ENCODE measurements at places on chromosomes 1 and 21.
A peak's percentile ranks its signal among the peaks of the same experiment; 100 is the strongest.

- no peak for DNase-seq
These were observed 17.9 kb upstream of the SMG7 start for GRCh38 chr1:183454377-183454776.

- no peak for DNase-seq
These were observed 262.2 kb upstream of the POU3F1 start for GRCh38 chr1:38308780-38309179.

DNA sequence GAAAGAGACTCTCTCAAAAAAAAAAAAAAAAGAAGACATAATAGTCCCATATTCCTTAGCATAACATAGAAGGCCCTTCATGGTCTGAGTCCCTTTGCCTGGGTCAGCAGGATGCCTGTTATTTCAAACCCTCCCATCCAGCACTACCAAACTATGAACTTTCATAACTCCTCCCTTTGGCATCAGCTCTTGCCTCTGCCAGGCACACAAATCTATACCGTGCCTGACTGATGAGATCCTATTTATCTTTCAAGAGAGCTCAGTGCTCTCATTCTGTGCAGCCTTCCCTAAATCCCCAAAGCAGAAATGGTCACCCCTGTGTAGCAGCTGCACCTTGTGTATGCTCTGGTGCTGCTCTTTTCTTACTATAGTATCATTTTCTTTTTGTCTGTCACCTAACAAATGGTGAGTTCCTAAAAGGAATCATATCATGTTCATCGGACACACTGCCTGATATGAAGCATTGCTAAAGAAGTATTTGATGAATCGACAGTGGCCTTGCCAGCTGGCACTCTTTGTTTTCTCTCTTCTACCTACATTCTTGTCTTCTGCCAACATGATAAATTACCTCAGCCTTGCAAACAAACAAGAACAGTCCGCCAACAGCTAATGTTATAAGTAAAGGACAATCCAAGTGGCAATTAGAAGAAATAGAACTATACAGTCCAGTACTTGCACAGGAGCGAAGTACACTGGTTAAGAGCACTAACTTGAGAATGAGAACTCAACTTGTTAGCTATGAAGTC, 29.9 kb downstream of the FMO4 start:
- no peak for DNase-seq

- no peak for DNase-seq
These were observed 21.0 kb downstream of the C1orf174 start for GRCh38 chr1:3879099-3879498.

- no peak for DNase-seq
These were observed 31.7 kb upstream of the DMRTA2 start for GRCh38 chr1:50454911-50455310.

DNA sequence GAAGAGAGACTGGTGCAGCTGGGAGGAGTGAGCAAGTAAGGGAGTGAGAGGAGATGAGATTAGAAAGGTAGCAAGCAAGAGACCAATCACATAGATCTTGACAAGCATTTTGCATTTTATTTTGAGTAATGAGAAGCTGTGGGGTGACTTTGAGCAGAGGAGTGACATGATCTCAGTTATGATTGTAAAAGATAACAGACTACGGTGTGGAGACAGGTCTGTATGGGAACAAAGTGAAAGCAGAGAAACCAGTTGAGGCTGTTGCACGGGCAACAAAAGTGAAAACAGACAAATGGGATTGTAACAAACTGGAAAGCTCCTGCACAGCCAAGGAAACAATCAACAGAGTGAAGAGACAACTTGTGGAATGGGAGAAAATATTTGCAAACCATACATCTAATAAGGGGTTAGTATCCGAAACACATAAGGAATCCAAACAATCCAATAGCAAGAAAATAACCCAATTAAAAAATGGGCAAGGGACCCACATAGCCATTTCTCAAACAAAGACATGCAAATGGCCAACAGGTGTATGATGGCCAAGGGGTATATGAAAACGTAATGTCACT, 68.4 kb downstream of the SNRPE start:
- DNase-seq: no peak

GRCh38 chr1:71557138-71557537, 476.3 kb upstream of the ZRANB2 start:
- DNase-seq: no peak

- peak; percentile 75 for DNase-seq
These were observed 81.2 kb upstream of the F3 start for GRCh38 chr1:94622757-94623156.

GRCh38 chr1:180912801-180913565, at the start of gene KIAA1614:
Gene KIAA1614 (plus strand): TSS chr1:180912897. CDS start chr1:180913244, 347 bp downstream.
- DNase-seq: no peak

- DNase-seq: no peak
These were observed 157.2 kb upstream of the KAZN start for GRCh38 chr1:14441302-14441741.

- no peak for DNase-seq
These were observed 7.0 kb downstream of the TNFRSF14 start for GRCh38 chr1:2563205-2563604.

- DNase-seq: peak; percentile 55
These were observed 257.8 kb upstream of the HOOK1 start for GRCh38 chr1:59556802-59557548.

DNA sequence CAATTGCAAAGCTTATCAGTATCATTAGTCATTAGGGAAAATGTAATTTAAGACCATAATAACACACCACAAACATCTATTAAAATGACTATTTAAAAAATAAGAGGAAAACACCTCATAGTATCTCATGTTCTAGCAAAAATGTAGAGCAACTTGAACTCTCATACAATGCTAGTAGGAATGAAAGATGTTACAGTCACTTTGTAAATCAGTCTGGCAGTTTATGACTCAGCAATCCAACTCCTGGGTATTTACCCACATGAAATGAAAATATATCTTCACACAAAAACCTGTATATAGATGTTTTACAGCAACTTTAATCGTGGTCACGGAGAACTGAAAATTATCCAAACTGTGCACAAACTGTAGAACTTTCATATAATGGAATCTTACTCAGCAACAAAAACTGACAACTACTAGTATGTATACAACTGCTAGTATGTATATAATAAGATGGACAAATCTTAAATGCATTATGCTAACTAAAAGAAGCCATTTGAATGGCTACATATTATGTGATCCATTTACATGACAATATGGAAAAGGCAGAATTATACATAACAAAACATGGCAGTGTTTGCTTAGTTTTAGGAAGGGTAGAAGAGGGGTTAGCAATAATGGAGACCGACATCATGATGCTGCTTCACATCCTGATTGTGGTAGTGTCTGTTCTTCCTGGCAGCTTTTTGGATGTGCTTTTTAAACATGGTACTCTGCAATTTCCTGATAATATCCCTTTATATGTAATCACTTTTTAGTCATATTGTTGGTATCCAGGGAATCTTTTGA, 267.0 kb downstream of the KCTD3 start:
- no peak for DNase-seq

- no peak for DNase-seq
These were observed 112.0 kb downstream of the PDE4B start for GRCh38 chr1:65904681-65905083.

- no peak for DNase-seq
These were observed 10.3 kb upstream of the TTF2 start for GRCh38 chr1:117049857-117050256.

- DNase-seq: no peak
These were observed at the start of gene TNFSF18 for GRCh38 chr1:173050865-173051264. Gene TNFSF18 (minus strand): TSS chr1:173050941. CDS start chr1:173050896, 45 bp downstream.

DNA sequence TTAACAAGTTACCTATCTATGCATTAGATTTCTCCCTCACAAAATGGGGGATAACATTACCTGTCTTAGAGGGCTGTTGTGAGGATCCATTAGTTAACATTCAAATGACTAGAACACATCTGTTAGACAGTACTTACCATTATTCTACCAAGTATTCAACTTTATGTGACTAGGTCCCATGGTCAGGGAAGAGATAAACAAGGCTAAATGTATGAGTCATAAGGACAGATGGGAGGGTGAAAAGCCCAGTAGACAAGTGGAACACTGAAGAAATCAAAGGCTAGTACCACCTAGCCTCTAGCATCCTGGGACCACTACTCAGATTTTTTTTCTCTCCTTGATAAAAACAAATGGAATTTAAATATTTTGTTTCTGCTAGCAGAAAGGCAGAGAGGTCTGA, 9.0 kb upstream of the VHLL start:
- DNase-seq: no peak

DNA sequence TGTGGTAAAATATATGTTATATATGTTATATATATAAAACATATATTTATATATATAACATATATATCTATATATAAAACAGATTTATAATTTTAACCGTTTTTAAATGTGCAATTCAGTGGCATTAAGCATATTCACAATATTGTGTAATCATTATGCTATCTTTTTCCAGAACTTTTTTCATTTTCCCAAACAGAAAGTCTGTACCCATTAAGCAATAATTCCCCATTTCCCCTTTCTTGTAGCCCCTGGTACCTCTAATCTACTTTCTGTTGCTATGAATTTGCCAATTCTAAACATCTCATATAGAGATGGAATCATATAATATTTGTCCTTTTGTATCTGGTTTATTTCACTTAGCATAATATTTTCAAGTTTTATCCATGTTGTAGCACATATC, 10.7 kb upstream of the ARHGEF11 start:
- DNase-seq: no peak

DNA sequence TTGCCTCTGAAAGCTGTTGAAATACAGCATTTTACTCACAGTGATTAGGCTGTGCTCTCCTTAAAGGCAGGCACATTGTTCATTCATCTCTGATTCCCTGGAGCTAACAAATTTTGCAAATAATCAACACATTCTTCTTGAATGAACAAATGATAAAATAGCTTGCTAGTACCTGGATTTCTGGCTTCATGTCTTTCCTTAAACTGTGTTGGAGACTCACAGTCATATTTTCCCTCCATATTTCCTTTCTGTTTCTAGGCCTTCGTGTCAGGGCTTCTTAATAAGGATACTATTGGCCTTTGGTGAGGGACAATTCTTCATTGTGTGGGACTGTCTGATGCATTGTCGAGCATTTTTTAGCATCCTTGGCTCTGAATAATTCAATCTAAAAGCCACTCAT, 9.7 kb downstream of the HSD11B1 start:
- no peak for DNase-seq

DNA sequence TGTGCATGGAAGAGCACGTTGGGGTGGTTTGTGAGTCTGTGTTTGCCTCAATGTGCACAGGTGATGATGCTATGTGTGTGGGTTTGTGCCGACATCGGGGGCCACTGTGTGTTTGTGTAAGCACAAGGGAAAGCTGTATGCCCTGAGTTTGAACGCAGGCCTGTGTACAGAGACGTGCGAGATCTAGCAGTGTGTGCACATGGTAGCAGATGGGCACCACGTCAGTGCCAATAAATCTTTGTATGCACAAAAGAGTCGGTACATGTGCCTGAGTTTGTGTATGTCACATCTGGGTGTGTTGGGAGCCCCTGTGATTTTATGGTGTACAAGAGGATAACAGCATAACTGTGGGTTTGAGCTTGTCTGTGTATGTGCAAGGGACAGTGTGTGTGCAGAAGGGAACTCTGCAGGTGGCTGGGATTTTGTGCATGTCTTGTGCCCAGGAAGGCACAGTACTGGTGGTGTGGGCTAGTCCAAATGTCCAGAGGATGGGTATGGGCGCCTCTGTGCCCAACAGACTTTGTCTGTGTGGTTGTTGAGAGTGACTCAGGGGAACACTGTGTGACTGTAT, 32.0 kb upstream of the WASF2 start:
- no peak for DNase-seq

DNA sequence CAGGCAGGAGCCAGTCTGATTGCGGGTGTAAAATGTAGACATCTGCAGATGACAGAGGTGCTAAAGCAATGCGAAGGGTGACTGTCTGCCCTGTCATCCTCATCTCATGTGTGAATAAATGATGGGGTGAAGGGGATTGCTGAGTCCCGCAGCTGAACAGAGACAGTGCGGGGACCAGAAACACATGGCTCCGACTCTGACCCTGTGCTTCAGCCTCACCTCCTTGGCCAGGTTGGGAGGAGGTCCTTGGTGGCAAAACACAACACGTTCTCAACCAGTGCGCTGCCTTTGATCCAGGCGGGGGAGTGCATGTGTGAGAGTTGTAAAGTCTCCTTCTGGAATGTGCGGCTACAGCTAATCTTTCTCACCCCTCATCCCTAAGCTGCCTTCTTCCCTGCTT, 32.0 kb upstream of the TTC22 start:
- no peak for DNase-seq

DNA sequence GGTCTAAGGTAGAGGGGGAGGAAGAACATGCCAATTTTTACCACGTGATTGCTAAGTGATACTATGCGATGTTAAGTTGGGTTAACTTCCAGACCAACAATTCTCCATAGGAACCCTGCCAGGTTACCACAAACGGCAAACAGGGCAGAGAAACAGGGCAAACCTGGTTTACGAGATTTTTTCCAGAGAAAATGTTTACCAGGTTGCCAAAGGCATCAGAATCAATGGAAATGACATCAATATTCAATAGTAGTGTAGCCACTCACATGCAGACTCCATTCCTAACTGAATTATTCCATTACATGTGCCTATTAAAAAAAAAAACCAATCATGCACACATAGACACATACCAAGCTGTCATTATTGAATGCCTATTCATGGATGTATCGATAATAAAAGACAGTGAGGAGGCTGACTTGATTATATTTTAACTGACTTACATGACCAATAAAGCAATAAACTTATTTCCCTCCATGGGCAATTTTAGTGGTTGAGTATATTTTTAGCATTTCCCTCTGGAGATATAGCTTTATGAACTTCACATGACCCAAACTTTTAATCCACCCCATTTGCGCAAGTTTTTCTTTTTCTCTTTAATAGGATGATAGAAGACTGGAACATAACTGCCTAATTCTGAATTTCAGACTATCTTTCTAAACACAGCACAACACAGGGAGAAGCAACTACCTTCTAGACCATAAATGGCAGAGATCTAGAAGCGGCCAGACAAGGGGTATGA, 40.5 kb upstream of the KCNE1 start:
- no peak for DNase-seq

GRCh38 chr1:205248793-205249601, 21.3 kb downstream of the TMCC2 start:
- no peak for DNase-seq

GRCh38 chr1:170864238-170864637, 71.1 kb upstream of the MROH9 start:
- no peak for DNase-seq

DNA sequence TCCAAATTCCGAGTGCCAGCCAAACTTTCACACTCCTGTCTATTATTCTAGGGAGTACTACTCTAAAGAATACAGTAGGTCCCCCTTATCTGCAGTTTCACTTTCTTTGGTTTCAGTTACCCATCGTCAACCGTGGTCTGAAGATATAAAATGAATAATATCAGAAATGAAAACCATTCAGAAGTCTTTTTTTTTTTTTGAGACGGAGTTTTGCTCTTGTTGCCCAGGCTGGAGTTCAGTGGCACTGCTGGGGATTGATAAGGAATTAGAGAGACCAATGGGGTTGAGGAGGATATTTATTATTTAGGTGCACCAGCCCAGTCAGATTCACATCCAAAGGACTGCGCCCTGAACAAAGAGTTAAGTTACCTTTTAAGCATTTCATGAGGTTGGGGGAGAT, 52.9 kb upstream of the SRSF10 start:
- no peak for DNase-seq
